ENCODE measurements at places on chromosomes 5 and 9.
A peak's percentile ranks its signal among the peaks of the same experiment; 100 is the strongest.

GRCh38 chr5:116848954-116849581 is 274.4 kb upstream of the SEMA6A start:
- DNase-seq = no peak

DNA sequence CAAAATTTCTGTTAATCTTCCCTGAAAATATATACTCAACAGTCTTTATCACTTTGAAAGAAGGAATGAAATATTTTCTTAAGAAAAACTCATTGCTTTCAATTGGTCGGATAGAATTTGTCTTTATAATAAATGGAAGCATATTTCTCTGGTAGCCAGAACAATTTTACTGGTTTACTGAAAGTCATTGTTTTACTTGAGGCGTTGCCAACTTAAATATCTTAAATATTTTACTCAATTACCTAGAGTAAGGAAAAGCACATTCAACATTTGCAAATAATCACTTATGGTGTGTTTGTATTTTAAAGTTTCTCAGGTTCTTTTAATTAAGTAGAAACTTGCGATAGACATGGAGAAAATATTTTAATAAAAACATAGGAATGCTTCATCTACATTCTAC is 1181.7 kb downstream of the EFNA5 start:
- DNase-seq = no peak

DNA sequence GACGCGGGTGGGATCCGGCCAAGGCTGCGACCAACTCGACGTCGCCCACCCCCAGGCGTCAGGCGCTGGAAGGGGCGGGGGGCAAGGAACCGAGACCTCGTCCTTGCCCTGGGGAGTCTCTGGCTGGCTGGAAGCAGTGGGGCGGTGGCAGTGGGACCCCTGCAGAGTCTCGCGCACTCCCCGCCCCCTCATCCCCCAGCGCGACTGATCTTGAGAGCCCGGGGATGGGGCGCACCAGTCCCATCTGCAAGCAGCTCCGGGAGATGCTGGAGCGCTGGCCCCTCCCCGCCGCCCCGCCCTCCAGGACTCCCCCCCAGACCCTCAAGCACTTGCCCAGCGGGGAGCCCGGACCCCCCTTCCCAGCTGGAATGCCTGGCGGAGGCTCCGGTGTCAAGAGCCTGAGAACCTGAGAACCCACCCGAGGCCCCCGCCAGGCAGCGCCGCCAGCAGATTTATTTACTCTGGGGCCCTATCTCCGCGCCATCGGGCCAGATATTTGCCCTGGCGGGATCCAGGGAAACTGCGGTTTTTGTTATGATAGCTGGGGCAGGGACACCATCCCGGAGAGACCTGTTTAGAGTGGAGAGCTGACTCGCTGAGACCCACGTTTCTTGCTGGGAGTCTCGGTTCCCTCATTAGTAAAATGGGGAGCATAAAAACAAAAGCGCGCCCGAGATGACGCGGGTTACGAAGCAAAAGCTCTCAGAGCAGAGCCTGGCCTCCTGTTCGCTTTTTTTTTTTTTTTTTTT is 1.2 kb downstream of the PRRT1B start:
- DNase-seq = no peak

- DNase-seq = no peak
These were observed 559.0 kb upstream of the FTMT start for GRCh38 chr5:121292664-121293063.

DNA sequence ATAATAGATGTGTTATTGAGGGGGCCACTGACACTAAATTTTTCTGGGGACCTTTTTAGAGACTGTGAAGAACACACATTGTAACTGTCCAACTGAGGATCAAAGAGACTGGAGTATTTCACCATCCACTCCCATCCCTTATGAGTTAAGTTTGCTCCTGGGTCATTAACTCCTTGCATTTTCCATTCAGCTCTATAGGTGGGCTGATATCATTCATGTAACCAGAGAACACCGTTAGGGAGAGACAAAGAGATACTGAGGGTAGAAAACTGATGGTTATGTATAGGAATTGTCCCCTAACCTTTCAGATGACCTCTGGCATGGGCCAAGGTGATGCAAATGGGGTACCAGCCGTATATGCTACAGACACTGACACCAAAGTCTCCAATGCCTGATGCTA is 142.4 kb upstream of the TLR4 start:
- no peak for DNase-seq

DNA sequence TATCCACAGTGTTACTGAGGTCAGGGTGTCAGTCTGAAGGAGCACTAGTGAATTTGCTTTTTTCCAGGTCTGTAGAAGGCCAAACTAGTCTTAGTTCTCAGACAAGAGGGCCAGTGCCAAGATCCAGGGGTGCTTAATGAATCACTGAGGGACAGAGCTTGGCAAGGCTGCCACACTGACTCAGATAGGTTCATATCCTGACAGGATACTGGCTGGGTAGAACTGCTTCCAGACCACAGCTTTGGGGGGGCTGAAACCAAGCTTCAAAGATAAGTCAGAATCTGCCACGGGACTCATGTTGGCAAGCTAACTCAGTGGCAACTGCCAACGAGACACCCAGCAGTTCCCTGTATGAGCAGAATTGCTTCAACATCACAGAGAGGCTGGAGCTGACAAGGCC is 1125.4 kb downstream of the EFNA5 start:
- DNase-seq = no peak

DNA sequence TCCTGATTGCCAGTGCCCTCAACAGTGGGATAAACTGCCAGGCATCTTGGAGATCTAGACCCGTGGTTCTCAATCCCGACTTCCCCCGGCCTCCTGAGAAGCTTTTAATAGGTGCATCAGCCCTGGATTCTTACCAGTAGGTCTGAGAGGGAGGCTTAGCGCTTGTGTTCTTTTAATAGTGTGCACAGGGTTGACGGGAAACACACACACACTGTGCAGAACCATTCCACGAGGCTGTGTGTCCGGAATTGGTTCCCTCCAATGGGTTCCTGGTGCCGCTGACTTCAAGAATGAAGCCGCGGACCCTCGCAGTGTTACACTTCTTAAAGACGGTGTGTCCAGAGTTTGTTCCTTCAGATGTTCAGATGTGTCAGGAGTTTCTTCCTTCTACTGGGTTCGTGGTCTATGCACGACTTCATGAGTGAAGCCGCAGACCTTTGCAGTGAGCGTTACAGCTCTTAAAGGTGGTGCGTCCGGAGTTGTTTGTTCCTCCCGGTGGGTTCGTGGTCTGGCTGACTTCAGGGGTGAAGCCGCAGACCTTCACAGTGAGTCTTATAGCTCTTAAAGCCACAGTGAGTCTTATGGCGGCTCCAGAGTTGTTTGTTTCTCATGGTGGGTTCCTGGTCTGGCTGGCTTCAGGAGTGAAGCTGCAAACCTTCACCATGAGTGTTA is 46.6 kb upstream of the PRSS3 start:
- DNase-seq = peak; percentile 12

DNA sequence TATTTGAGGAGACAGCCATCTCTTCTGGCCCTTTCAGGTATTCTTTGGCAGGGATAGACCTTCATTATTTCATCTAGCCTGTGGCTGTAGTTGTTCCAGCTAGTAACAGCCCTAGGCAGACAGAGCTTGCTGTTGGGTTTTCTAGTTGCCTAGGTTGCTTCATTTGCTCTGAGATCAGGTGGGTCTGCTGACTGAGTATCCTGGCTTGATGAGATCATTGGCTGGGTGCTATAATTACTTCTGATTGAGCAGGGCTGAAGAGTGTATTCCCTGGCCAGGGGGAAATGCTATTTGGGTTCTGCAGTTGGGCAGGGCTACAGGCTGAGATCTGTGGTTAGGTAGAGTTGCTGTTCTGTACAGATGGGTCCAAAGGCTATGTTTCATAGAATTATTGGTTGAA is 456.1 kb downstream of the PSAT1 start:
- DNase-seq = no peak

GRCh38 chr5:179379321-179379890 is 34.1 kb upstream of the ADAMTS2 start:
- no peak for DNase-seq

DNA sequence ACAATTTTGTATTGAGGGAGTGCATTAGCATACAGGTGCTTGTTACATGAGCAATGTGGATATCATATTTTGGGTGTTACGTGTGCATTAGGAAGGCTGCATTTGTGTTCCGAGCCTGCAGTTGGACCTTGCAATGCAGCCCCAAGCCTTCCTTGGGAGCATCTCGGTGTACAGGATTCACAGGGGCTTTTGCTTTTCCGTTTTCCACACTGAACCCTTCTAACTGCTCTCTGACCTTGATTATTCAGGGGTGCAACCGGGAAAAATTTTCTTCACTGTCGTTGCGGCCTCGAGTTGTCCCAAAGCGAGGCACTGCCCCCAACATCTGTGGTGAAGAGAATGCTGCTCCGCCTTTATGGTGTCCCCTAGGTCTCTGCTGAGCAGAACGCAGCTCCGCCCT is 80.1 kb upstream of the PLEKHG4B start:
- no peak for DNase-seq

GRCh38 chr5:376799-377325 is 55.3 kb downstream of the AHRR start:
- no peak for DNase-seq

DNA sequence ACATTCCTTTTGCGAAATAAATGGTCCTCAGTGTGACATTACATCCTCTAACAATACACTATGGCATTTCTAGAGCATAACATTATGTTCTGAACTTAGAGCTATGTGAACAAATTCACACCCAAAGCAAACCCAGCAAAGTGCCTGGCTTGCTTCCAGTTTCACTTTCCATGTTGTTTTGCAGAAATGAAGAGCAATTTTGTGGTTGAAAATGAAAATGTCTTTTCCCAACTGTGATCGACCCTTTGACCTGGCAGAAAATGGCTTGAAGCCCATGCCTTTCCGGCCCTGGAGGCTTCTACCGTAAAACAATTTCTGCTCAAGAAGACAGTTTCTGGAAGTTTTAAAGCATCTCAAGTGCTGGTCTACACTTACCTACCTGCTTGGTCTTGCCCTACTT is 344.7 kb upstream of the RGMB start:
- no peak for DNase-seq

DNA sequence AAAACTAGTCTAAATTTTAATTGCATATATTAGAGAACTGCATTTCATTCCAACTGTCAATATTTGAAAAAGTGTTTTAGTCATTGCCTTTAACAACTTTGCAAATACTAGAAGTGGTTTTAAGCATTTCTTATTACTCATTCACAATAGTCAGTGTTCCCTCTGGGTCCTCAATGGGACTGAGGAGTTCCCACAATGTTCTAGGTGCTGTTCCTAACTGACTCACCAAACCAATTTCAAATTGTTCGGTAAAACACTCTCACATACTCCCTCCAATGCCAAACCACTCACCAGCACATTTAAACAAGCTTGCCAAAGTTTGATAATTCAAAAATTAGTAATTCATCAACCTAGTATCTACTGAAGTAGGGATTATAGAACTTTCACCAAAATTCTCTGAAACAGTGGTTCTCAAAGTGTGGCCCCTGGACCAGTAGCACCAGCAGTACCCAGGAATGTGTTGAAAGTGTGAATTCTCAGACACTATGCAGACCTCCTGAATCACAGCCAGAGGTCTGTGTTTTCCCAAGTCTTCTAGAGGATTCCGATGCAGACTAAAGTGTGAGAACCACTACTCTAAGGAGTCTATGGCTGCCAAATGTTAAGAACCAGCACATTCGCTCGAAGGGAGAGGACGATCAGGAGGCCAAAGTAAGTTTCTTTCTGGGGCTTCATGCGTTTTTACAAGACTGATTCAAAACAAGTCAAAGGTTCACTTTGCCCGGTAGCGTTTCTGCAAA is 72.8 kb downstream of the APBA1 start:
- no peak for DNase-seq

GRCh38 chr9:87798261-87798833 is 72.4 kb downstream of the CTSL start:
- DNase-seq = no peak

DNA sequence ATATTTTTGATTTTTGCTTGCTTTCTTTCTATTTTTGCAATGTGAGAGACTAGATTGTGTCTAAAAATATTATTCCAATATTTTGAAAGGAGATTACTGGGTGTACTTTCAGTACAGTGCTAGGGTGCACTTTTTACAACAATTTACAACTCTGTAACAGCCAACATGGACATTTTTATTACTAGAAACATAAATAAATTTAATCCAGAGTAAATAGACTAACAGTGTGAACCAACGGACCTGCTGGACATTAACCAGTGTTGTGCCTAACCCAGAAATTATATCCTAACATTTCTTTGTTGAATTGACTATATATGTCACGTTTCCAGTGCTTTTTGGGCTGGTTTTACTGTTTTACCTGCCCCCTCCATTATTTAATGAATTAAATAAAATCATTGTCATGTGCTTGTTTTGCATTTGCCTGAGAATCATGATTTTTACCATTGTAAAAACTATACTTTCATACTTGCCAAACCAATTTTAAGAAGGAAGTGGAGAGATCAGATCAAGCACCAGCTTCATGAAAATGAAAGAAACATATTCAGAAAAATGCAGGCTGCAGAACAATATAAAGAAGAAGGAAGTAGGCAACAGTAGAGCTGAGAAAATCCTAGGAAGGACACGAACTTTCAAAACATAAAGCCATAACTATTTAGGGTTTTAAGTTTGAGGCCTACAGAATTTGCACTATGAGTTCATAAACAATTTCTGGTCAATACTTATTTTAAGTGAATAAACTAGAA is 400.8 kb upstream of the PIK3R1 start:
- DNase-seq = no peak

DNA sequence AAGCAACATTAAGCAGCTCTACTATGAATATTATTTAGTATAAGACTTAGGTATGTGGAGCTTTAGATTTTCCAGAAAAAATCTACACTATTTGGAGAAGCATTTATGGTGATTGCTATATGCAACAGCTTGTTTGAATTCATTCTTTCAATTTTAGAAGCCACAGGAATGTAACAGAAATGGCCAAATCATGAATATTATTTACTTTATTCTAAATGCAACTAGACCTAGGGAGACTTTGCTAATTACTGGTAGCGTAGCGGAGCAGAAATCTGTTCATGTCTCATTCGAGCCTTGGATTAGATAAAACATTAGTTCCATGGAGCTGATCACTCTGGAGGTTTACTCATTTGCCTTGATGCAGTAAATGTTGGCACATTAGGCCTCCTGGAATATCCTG is 290.2 kb downstream of the ZNF608 start:
- DNase-seq = no peak

DNA sequence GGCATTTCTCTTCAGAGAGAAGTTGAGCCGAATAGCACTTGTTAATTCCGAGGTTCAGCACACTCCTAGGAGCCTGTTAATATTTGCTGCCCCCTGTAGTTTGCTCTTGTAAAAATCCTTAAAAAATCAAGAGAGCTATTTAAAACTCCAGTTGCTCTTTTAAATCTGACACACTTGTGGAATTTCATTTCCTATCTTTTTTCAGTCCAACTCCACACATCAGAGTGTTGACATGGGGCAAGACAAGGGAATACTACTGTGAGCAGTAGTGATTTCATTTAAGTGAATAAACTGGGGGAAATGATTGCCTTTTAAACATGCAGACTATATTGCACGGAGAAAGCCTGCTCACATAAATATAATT is 1096.3 kb upstream of the DMAC1 start:
- no peak for DNase-seq

DNA sequence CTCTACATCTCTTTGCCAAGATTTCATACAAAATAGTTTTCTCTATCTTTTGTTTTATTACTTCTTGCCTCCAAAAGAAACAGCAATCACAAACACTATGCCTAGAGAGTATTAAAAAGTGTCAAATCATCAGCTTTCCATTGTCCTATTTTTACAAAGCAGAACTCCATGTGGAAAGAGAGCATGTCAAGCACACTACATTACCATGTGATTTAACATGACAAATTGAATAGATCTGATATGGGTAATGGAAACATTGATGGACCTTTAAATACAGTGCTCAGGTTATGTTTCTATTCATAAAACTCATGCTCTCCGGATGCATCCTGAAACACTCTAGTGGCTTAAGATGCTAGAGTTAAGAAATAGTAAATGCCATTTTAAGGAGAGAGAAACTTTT is 791.4 kb upstream of the CTNND2 start:
- DNase-seq = no peak

Data from activated CD4-positive, alpha-beta T cell treated with anti-CD3 and anti-CD28 coated beads for 24 hours (primary cell).